Type B pancreatic cell (in vitro differentiated cells): ENCODE measurements at places on chromosomes 6 and 20. TPM values are rescaled to one million over a fixed set of nuclear protein-coding genes. Genes with fewer than 3 reads are reported as not detected.

- no peak for DNase-seq
These were observed 21.6 kb downstream of the KCNB1 start for GRCh38 chr20:49460916-49461315.

- no peak for DNase-seq
These were observed 24.7 kb downstream of the GJA1 start for GRCh38 chr6:121460170-121460569.

Gene EYA2
- 8.1 and 8.4 TPM in 2 replicates for total RNA-seq

GRCh38 chr6:135170238-135170637, 10.9 kb upstream of the MYB start:
- DNase-seq = no peak

Gene MCCD1
- total RNA-seq = not detected in 2 replicates

DNA sequence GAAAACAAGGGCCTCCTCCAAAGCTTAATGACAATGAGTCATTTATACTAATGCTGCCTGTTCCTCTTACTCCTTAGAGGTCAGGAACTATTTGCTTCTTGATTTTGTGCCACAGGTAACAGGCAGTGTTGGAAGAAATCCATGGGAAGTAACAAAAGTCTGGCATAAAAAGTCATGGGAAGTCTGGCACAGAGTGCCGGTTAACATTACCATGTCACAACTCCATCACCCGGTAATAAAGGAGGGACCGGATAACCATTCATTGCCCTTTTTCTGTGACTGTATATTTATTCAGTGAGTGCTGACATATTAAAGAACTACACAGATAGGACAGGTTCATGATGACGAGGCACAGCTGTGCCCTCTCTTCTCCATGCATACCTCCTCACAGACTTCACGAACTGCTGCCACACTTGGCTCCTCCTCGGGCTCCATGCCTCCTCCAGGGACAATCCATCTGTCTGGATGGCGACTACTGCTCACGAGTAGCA, 50.9 kb downstream of the NUDT3 start:
- no peak for DNase-seq

Gene ANKRD66
- total RNA-seq = 0.34 TPM in 1 of 2 replicates, not detected in the other

Gene LTV1
- total RNA-seq = 18.7 and 24.2 TPM in 2 replicates

Gene HSPA1L
- 1.8 and 1.9 TPM in 2 replicates for total RNA-seq

Gene FILIP1
- total RNA-seq = 2.0 and 5.0 TPM in 2 replicates

DNA sequence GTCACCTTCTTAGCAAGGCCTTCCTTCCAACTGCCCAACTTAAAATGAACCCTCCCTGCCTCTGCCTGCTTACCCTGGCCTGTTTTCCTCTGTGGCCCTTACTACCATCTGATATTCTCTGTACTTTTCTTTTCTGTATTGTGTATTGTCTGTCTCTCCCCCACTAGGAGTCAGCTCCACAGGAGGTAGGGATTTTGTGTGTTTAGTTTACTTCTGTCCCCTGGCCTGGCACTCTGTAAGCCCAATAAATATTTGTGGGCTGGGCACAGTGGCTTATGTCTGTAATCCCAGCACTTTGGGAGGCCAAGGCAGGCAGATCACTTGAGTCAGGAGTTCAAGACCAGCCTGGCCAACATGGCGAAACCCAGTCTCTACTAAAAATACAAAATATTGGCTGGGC, 72.8 kb downstream of the RIPOR3 start:
- DNase-seq = no peak

- DNase-seq = no peak
These were observed 32.5 kb downstream of the STK38 start for GRCh38 chr6:36514554-36515456.

GRCh38 chr6:118881440-118882313, 12.3 kb upstream of the ASF1A start:
- DNase-seq = no peak

- DNase-seq = no peak
These were observed 728 bp upstream of the TRIM39 start for GRCh38 chr6:30325873-30326525.
